ENCODE measurements at places on chromosomes 1 and 21. TPM values are rescaled to one million over a fixed set of nuclear protein-coding genes. Genes with fewer than 3 reads are reported as not detected.

KPNA6 gene
- 95.4 TPM for total RNA-seq

OR2L8 gene
- not detected for total RNA-seq

AK5 gene
- total RNA-seq: 2.8 TPM

DNA sequence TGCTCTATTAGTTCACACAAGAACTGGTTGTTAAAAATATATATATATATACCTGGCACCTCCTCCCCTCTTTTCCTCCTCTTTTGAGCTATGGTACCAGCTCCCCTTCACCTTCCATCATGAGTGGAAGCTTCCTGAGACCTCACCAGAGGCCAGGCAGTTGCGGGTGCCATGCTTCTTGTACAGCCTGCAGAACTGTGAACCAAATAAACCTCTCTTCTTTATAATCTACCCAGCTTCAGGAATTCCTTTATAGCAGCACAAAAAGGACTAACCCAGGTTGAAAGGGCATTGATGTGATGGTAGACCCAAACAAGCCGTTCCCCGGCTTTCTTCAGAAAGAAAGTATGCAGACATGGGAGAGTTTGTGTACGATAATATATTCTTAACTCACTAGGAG, 14.9 kb downstream of the RSPH1 start:
- H3K4me3 ChIP-seq: no peak overlapping the region
- H3K27me3 ChIP-seq: no peaks in the 10 kb centered on the region
- H3K4me1 ChIP-seq: no peaks in the 10 kb centered on the region
- no peak overlapping the region for H3K27ac ChIP-seq
- DNase-seq: no peak

Measured in endodermal cell (in vitro differentiated cells).